ENCODE measurements at places on chromosomes 16 and 17. TPM values are rescaled to one million over a fixed set of nuclear protein-coding genes. Genes with fewer than 3 reads are reported as not detected.

HNF1B gene
- total RNA-seq, result not detected

DNA sequence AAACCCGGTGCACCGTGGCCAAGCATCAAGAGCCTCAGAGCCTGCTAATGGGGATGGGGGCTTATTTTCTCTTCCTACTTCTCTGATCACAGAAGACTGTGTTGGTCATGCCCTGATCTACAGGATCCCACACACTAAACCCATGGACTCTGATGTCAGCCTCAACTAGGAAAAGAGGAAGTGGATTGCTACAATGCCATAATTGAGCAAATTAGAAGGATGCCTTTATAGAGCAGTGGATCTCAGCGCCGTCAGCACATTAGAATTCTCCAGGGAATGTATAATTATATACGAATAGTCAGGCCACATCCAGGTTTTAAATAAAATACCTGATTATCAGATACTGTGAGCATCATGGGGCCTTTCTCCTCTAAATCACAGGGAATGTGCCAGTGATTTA, 64.8 kb downstream of the VAT1L start:
- no peak for DNase-seq

GRCh38 chr17:76150712-76151622, 9.9 kb upstream of the FOXJ1 start:
- DNase-seq, result no peak

- DNase-seq, result peak; percentile 81
These were observed 2.0 kb downstream of the PPP1R9B start for GRCh38 chr17:50148226-50149090.

DNA sequence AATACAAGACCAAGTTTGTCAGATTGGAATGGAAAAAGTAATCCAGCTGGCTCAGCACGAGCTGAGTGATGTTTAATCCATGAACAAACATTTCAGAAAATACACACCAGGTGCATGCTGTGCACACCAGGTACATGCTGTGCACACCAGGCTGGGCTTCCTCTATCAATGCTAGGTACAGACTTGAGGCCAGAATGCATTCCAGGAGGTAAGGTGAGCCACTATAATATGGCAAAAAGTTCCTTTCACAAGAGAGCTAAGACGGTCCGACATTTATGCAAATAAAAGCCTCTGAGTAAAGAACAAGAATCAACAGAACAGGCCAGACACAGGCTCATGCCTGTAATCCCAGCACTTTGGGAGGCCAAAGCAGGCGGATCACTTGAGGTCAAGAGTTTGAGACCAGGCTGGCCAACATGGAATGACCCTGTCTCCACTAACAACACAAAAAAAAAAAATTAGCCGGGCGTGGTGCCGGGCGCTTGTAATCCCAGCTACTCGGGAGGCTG, 128.2 kb downstream of the ZNF778 start:
- no peak for DNase-seq

DNA sequence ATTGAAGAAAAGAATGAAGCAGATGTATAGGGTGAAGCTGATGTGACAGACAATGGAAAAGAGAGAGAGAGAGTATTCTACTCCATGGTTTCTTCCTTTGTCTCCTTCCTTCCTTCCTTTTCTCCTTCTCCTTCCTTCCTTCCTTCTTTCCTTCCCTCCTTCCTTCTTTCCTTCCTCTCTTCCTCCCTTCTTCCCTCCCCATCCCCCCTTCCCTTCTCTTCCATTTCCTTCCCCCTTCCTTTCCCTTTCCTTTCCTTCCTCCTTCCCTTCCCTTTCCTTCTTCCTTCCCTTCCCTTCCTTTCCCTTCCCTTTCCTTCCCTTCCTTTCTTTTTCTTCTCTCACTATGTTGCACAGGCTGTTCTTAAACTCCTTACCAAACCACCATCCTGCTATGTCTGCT, 55.7 kb upstream of the GPR139 start:
- DNase-seq, result no peak

- no peak for DNase-seq
These were observed 40.9 kb downstream of the FBXL20 start for GRCh38 chr17:39360537-39360936.

- DNase-seq, result no peak
These were observed 88.7 kb downstream of the AIPL1 start for GRCh38 chr17:6346156-6346786.

DNA sequence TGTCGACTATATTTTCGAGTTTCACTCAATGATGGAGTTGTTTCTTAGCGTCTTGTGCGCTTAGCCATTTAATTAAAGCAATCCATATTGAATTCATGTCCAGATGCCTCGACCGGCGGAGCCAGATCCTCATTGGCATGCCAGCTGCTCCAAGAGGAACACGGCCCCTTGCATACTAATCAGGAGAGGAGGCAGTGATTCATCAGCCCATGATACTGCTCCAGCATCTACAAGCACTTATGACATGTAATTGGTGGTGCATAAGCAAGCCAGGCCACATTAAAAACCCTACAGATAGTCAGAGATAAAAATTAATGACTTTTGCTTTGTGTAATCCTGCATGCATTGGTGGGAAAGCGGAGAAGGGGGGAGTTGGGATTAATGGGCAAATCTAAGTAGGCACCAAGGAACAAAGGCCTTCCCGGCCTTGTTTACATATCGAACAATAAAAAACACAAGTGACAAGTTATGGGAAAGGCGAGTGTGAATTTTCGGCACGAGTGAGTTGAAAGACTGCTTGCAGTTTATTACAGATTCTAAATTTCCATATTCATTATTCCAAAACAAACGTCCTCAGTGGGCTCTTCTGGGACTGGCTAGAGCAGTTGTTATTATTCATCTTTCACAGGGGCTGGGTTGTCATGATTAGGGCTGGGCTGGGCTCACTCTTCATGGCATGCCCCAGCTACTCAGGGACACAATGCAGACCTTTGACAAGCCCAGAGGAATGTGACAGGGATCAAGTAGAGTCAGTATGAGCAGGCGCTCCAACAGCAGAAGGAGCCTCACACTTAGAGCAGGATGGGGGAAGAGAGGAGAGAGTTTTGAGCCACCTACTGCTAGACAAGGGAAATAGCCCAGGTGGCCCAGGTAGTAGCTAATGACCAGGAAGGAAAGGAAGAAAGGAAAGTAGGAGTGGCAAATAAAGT, 281.7 kb upstream of the ZFHX3 start:
- DNase-seq, result no peak

DNA sequence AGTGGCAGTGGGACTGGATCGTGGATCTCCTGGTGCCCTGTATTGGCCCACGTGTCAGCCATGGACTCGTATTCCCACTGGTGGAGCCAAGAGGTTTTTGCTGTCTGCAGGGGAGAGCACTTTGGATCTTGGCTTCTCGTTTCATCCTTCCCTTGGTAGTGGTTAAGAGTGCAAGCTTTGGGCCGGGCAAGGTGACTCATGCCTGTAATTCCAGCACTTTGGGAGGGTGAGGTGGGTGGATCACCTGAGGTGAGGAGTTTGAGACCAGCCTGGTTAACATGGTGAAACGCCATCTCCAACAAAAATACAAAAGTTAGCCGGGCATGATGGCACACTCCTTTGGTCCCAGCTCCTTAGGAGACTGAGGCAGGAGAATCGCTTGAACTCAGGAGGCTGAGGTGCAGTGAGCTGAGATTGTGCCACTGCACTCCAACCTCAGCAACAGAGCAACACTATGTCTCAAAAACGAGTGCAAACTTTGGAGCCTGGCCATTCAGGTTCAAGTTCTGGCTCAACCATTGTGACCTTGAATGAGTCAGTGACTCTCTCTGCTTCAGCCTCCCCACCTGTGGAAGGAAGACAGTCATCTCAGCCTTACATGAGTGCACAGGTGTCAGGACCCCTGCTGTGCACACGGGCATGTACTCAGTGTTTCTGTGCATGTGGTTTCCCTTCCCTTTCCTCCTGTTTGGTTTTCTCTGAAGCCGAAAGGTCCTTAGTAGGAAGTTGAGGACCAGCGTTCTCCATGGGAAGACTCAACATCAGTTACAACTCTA, 57.4 kb downstream of the PLCG2 start:
- no peak for DNase-seq

DNA sequence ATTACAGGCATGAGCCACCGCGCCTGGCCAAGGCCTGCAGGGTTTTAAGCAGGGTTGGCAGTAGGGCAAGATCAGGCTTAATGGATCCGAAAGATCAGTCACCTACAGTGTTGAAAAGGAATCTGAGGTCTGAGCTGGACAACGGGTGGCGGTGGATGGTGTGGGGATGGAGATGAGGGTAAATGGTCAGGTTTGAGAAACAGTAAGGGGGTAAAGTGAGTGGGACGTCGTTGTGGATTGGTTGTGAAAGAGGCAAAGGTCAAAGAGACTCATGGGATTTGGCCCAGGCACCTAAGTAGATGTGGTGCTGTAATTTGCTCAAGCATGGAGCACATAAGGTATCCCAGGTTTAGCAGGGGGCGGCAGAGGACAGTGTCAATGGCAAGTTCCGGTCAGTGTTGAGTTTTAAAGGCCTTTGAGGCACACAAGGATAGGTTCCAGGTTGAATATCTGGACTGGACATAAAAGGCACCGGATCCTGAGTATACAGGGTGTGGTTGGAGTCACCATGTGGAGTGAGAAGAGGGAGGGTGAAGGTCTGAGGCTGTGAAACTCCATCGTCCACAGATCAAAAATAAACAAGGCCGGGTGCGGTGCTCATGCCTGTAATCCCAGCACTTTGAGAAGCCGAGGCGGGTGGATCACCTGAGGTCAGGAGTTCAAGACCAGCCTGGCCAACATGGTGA, 1.1 kb upstream of the SLC16A5 start:
- no peak for DNase-seq

C17orf50 gene
- not detected for total RNA-seq

- peak; percentile 89 for DNase-seq
These were observed 504 bp downstream of the SRSF1 start for GRCh38 chr17:58006560-58006923.

RHBDL1 gene
- total RNA-seq, result 0.89 TPM

DNA sequence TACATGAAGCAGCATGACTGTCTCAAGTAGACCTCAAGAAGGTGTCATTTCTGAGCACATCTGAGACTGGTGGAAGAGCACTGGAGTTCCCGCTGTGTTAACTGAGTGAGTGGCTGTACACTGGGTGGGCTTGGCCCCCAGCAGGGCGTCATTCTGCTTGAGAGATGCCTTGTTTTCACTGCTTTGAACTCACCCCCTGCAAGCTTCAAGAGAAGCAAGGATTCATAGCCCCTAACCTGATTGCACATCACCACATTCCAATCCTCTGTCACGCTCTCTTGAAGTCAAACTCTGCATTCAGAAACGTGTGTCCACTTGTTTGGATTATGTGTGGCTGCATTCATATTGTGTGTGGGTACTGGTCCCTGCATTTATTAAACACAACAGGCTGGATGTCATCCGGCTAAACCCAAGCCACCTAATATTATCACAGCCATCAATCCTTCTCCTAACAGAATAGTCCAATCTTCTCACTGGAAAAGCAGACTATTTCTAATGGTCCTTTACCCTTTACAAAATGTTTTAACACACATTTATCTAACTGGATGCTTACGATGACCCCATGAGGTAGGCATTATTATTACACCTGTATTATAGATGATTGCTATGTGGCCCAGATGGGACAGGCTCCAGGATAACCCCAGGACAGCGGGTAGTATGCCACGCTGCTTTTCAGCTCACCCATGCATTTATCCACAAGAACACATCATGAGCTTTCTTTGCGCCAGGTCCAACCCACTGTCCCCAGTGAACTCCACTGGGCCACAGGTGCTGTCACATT, 76.3 kb downstream of the USP31 start:
- DNase-seq, result no peak

HSF4 gene
- total RNA-seq, result 70.0 TPM

PITPNM3 gene
- total RNA-seq, result 0.95 TPM

GRCh38 chr17:3689262-3690093, 6.5 kb downstream of the P2RX5 start:
- DNase-seq, result no peak

HASPIN gene
- total RNA-seq, result 0.11 TPM

- no peak for DNase-seq
These were observed 542.4 kb upstream of the C16orf82 start for GRCh38 chr16:26524281-26524680.

DNA sequence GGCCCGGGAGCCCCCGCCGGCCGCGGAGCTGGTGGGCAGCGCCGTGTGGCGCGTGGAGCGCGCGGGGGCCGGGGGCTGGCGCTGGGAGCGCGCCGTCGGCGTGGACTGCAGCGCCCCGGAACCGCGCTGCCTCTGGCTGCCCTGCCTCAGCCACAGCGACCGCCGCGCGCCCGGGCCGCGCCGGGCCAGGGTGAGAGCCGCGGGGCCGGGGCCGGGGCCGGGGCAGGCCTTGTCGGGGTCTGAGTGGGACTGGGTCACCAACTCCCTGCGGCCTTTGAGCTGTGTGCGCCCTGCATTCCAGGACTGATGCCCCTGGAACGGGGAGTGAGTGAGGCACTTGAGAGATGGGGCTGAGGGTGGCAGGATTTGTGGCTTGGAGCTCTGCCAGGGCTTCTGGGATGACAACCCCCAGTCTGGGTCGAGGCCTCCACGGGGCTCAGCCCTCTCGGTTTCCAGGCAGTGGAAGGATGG, 25.7 kb downstream of the ARHGAP23 start:
- peak; percentile 54 for DNase-seq

GRCh38 chr16:1308036-1308976, 1.1 kb upstream of the UBE2I start:
- no peak for DNase-seq

GRCh38 chr17:34723875-34724274, 144.5 kb downstream of the TMEM132E start:
- no peak for DNase-seq

- no peak for DNase-seq
These were observed 212.8 kb downstream of the ZFHX3 start for GRCh38 chr16:72835086-72835485.

KCNJ2 gene
- 11.3 TPM for total RNA-seq

ATP2C2 gene
- total RNA-seq, result not detected

GRCh38 chr17:49986396-49987289, 8.4 kb downstream of the DLX3 start:
- DNase-seq, result no peak

CA7 gene
- not detected for total RNA-seq

DNA sequence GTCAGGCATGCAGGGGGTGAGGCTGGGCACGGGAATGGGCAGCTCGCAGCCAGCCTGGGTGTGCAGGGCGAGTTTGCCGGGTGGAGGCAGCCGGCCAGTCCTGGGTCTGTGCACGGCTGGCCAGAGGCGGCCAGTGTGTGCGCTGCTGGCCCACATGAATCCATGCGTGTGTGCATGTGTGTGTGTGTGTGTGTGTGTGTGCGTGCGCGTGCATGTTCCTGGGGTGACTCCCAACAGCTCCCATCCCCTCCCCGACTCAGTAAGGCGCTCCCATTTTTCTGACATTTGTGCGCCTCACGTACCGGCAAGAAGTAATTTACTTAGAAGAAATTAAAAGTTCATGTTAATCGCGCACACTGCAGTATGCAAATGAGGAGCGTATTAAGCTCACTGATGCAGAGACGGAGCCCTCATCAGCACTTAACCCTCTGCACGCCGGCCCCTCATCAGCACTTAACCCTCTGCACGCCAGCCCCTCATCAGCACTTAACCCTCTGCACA, 55.4 kb upstream of the ACSF3 start:
- peak; percentile 13 for DNase-seq

All from right cardiac atrium (tissue), 5 donors.